ENCODE measurements at places on chromosomes 1 and 21.

GRCh38 chr1:157288492-157288891 is 150.3 kb upstream of the ETV3 start:
- ATAC-seq, result no peak

DNA sequence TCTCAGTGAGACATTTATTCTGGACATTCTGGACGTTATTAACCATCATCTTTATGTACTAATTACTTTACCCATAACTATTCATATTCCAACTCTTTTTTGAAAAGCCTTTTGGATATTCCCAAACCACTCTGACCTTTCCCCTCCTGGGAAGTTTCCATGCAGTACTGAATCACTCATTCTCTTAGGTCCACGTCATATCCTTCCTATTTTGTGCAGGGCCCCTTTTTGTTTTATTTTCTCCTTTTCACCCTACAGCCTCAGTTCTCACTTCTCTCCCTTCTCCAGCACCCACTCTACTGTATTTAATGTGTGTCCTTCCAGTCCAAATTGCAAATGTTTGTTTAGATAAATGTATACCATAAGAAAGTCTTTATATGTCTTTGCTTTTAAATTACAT is 16.4 kb upstream of the ATP1A1 start:
- ATAC-seq, result no peak

- no peak for ATAC-seq
These were observed 12.6 kb upstream of the SMIM12 start for GRCh38 chr1:34872133-34872503.

DNA sequence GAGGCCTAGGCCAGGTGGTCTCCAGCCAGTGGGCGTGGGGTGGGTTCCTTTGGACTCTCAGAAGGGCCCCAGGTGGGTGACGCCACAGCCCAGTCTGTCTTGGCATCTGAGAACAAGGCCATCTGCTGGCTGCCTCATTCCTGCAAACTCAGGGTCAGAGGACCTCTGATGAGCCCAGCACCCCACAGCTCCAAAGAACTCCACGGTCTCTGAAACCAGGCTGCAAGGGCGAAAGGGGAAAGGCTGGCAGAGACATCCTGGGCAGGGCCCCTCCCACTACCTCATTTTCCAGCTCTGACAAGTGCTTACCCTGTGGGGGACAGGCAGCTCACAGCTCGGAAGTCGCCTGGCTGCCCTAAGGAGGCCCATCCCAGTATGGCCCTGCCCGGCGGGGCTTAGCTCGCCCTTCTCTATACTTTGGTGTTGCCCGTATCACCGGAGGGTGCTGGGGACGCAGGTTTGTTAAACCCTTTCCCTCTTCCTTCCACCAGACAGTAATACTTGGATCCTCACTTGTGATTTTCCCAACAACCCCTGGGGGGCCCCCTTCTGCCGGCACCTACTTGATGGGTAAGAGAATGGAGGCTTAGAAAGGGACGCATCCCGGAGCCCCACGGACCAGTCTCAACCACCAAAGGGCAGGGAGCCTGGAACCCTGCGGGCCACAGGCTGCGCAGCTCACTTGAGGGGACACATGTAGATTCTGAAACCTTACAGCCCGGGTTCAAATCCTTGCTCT is 10.9 kb upstream of the EDN2 start:
- ATAC-seq, result no peak

DNA sequence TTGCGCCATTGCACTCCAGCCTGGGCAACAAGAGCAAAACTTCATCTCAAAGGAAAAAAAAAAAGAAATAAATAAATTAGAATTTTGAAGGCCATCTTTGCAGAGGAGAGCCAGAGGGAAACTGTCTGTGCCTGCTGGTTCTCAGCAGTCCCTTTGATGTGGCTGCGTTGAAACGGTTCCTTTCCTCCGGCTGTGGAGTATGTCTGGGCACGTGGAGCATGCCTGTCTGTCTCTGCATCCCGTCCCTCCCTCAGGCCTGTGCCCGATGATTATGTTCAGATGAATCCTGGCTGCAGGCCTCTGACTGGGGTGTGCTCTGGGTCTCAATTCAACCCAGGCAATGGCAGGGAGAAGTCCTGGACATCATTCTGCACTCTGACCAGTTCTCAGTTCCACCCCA is 33.4 kb downstream of the KIAA1614 start:
- no peak for ATAC-seq

DNA sequence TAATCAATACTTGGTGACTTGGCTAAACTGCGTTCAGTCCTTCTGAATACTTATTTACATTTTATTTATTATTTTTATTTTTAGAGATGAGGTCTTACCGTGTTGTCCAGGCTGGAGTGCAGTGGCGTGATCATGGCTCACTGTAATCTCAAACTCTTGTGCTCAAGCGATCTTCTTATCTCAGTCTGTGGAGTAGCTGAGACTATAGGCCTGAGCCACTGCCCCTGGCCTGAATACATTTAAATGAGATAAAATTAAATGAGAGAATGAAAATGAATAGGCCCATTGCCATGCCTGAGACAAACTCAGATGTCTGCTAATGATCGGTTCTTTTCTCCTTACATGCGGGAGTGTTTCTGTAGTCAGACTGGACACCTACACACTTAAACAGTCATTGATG is 86.0 kb downstream of the GALNT2 start:
- ATAC-seq, result no peak

GRCh38 chr1:53949023-53949990 is 3.2 kb downstream of the LRRC42 start:
- ATAC-seq, result no peak

DNA sequence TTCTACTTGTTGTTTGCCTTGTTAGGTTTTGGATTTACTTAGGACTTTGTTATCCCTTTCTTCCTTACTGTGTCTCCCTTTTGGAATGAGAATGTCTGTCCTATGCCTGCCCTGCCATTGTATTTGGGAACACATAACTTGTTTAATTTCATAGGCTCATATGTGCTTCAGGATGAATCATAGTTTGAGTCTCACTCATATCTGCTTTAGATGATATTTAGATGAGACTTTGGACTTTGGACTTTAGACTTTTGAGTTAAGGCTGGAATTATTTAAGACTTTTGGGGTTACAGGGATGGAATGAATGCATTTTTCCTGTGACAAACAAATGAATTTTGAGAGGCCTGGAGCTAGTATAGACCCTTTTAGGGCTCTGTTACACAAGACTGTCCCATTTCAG is 33.4 kb downstream of the PSMG1 start:
- ATAC-seq, result no peak

DNA sequence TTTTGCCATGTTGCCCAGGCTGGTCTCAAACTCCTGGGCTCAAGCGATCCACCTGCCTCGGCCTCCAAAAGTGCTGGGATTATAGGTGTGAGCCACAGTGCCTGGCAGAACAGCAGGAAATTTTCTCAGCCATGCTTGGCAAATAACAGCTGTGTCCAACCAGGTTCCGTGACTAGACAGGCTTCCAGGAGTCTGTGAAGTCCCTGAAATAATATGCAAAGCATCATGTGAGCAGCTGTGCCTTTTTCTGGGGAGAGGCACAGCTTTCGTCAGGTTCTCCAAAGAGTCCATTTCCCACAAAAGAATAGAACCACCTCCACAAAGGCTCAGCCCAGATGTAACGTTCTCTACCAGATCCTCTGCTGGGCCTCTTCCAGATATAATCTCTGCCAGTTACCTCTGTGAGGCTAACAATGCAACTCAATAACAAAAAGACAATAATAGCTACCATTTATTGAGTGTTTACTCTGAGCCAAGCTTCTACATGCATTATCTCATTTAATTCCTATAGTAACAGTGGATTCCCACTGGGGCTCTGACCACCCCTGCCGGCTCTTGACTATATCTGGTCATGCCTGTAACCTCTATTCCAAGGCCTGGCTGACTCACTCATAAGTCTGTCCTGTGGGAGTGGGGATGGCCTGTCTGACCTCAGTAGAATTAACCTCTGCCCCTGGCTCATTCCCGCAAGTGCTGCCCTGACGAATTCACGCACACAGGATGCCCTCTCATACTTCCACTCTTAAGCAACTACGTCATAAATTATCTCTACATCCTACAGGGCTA is 4.0 kb upstream of the NKAIN1 start:
- ATAC-seq, result no peak

DNA sequence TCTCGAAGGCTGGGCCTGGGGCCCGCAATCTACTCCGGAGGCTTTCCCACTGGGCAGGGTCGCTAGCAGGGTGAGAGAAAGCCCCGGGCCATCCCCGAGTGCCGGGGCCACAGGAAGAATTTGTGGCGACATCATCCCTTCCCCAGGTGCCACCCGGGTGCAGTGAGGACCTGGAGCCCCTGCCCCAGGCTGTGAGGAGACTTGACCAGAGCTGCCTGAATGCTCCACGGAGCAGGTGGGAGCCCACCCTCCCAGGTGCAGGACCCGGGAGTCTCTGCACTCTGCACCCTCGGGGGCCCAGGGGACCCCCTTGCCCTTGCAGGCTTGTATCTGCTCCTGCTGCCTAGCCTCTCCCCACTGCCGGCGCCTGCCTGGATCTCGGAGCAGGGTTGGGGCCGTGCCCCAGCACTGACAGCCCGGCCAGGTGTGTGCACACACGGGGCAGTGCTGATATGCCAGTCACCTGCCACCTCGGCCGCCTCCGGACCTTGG is 67.5 kb upstream of the RGS7 start:
- ATAC-seq, result no peak

DNA sequence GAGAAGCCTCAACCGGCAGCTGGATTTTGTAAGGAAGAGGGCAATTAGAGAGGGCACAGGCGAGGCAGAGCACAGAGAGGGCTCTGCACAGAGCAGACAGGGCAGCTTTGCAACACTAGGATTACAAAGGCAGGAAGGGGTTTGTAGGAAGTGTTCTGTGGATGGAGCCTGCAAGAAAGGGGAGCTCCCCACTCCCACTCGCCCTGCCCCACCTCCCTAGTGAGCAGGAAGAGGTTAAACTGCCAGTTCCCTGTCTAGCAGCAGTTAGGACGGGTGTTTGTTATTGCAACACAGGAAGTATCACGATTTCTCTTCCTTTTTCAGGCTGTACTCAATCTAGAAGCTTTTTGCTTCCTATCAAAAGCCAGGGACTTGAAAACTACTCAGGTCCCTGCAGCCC is 63.3 kb upstream of the LRRC8D start:
- peak; percentile 88 for ATAC-seq

DNA sequence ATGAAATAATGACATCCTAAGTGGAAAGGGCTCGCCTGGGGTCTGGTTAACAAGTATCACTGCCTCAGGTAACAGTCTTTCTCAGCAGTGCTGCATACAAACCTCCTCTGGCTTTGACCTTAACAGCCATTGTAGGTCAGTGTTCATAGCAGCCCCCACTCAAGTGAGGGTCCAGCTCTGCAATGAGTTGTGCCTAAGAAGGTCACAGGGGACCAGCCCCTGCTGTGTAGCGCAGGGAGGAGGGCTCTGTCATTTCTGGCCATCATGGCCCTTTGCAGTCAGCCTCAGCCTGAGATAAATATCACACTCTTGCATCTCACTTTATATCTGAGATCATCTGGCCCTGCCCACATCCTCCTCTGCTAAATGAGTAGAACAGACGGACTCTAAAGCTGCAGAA is 18.1 kb upstream of the MYSM1 start:
- peak; percentile 96 for ATAC-seq

GRCh38 chr1:58754073-58754613 is 29.7 kb downstream of the JUN start:
- no peak for ATAC-seq

GRCh38 chr1:164602480-164603093 is 43.6 kb downstream of the PBX1 start:
- ATAC-seq, result no peak

- ATAC-seq, result peak; percentile 100
These were observed 17.7 kb downstream of the CMPK1 start for GRCh38 chr1:47351305-47351704.

DNA sequence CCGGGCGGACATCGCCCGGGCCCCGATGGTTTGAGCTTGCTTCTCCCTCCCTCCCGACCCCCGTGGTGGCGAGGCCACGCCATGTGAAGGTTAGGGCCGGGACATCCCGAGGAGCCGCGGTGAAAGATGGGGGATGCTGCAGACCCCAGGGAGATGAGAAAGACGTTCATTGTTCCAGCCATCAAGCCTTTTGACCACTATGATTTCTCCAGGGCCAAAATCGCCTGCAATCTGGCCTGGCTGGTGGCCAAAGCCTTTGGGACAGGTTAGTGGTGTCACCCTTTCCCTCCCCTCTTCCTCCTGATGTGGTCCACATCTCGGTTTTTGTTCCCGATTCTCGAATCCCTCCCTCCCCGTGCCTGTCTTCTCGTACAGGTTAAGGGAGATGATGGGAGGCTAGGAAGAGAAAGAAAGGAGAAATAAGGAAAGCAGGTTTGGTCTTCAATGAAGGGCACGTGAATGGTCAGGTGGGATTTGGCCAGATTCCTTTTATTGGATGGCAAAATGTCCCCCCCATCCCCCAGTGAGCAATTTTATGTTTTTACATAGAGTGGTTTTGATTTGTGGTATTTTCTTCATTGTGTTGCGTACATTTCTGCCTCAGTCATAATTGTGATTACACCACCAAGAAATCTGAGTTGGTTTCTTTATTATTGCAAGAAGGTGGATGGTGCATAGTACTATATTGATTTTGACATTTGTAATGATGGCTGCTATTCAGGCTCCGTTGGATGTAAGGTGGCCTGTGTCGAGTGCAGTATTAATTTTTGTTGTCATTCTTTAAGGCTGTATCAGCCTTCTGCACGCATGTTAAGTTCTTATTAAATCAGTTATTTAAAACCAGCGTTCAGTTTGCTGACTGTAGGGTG is 1.2 kb downstream of the CAMSAP2 start:
- ATAC-seq, result peak; percentile 30

Measured in activated T-helper 17 cell treated with anti-CD3 and anti-CD28 coated beads, Interleukin-2, amount 50 U/mL, for 72 hours (primary cell).